Brain (organoid and tissue), 16 donors: ENCODE measurements at places on chromosomes 11 and 22.

DNA sequence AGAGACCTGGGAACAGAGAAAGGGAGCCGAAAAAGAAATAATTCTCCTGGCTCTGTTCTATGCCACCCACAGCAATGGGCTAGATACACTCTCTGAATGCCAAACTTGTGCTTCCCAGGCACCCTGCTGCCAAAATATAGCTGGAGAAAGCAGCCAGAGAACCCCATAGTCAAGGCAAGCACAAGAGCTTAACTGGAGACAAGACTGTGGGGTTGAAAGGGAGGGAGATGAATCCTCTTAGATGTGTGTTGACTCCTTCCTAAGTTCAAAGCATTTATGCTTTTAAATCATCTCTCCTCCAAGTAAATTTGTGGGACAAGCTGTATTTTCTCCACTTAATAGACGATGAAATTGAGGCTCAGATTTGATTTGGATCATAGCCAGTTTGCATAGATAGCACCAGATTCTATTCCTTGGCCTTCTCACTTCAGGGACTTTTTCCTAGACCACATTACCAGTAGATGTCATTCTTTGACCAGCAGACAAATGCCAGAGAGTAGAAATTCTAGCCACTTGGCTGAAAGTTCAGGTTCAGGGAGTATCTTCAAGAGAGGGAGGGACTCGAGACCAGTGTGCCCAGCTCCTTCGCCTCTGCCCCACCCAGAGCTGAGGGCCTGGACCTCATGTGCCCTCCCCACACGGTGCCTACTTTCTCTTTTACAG lies 16.5 kb upstream of the ETS1 start:
- no peak for DNase-seq

DNA sequence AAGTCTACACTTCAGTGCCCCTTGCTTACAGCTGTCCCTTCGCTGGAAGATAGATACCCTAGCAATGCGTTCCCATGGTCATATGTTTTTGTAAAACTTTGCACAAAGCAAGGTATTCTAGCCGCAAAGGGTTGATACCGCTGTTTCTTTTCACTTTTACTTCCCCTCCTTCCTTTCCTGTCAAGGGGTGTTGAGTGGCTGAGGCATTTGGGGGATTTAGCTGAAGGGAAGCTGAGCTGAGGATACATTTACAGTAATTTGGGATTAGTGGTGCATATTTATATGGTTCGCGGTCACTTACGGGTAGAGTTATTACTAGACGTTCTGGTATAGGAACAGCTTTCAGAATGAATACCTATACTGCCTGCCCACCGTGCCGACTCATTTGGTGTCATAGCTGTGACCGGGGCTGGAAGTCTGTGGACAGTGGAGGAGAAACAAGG lies 86.9 kb upstream of the WNT11 start:
- DNase-seq = no peak

GRCh38 chr11:13776134-13776815 lies 107.8 kb downstream of the FAR1 start:
- no peak for DNase-seq

- no peak for DNase-seq
These were observed 557.2 kb upstream of the ISX start for GRCh38 chr22:34508797-34509196.

GRCh38 chr22:24516301-24516737 lies 21.2 kb downstream of the UPB1 start:
- DNase-seq = peak; percentile 32

- DNase-seq = no peak
These were observed 28.3 kb upstream of the KDM2A start for GRCh38 chr11:67090717-67091116.

DNA sequence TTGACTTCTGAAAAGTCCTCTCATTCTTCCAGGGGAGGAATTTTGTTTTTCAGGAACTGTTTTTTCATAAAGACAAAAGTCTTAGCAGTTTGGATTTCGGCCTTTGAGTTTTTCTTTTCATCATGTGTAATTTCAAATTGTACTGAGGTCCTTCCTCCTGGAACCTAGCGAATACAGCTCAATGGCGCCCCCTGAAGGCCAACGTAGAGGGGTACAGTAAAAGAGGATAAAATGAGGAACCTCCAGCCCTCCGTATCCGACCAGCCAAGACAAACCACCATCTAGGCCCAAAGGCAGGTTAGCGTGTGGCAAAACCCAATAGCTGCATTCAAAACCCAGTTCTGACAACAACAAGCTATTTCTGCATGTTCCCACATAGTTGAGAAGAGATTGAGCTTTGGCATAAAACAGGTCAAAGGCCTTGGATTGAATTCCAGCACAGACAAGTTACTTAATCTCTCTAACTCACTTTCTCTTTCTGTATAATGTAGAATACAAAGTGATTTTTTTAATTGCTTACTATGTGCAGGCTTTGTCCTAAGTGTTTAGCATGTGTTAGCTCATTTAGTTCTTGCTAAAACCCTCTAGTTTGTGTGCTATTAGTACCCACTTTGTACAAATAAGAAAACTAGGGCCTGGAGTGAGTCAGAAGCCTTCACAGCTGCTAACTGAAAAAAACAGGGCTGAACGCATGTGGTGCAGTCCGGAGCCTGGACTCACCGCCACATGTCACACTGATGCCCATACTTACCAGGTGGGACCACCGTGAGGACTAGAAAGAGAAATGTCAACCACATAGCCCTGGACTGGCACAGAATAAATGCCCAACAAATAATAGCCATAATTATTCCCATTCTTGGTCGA lies 43.2 kb upstream of the ETS1 start:
- peak; percentile 67 for DNase-seq

DNA sequence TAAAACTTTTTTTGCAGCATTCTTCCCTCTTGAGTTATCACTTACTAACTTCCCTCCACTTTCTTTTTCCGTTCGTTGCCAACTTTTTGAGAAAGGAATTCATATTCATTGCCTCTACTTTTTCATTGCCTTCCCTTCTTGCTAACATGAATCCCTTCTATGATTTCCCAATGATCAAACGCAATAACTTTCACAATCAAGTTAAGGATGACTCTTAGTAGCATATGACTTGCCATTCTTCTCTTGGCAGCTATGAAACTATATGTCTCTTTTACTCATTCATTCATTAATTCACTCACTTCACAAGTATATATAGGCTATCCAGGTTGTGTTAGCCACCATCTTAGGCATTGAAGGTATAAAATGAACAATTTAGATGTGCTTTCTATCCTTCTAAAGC lies 16.6 kb upstream of the ARHGAP20 start:
- DNase-seq = no peak

DNA sequence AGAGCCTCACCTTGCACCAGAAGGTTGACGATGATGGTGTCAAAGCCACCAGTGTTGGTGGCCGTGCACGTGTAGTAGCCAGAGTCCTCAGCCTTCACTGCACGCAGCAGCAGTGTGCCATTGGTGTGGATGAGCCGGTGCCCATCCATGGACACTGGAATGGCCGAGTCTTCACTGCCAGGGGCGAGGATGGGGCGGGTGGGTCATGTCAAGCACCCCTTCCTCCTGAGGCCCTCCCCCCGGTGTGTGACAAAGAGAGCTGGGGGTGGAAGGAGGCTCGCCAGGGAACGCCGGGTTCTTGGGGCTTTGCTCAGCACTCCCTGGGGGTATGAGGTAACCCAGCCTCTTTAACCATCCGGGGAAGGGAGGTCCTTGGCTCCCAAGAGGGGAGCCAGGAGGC lies 111.6 kb downstream of the CEP164 start:
- DNase-seq = no peak

- peak; percentile 68 for DNase-seq
These were observed 171.4 kb upstream of the BLID start for GRCh38 chr11:122287401-122287800.

DNA sequence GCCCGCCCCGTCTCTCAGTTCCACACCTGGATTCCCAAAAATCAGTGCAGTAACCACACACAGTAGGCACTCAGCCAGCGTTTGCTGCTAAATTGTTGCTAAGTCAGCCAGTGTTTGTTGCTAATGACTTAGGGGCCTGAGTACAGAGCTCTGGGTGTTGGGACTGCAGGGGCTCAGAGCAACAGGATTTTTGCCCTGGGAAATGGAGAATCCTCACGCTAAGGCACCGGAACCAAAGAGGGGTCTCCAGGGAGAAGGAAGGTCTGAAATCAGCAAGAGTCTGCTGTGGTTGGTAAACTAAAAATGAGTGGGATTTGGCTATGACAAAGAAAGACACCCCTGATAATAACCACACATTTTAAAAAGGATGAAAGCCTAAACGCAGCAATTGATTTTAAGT lies 22.7 kb upstream of the ALX4 start:
- DNase-seq = no peak

GRCh38 chr11:17769218-17769617 lies 34.6 kb downstream of the KCNC1 start:
- DNase-seq = no peak

GRCh38 chr11:119615003-119615881 lies 113.8 kb downstream of the NECTIN1 start:
- DNase-seq = no peak

GRCh38 chr22:42721045-42721434 lies 370 bp upstream of the A4GALT start:
- DNase-seq = no peak

DNA sequence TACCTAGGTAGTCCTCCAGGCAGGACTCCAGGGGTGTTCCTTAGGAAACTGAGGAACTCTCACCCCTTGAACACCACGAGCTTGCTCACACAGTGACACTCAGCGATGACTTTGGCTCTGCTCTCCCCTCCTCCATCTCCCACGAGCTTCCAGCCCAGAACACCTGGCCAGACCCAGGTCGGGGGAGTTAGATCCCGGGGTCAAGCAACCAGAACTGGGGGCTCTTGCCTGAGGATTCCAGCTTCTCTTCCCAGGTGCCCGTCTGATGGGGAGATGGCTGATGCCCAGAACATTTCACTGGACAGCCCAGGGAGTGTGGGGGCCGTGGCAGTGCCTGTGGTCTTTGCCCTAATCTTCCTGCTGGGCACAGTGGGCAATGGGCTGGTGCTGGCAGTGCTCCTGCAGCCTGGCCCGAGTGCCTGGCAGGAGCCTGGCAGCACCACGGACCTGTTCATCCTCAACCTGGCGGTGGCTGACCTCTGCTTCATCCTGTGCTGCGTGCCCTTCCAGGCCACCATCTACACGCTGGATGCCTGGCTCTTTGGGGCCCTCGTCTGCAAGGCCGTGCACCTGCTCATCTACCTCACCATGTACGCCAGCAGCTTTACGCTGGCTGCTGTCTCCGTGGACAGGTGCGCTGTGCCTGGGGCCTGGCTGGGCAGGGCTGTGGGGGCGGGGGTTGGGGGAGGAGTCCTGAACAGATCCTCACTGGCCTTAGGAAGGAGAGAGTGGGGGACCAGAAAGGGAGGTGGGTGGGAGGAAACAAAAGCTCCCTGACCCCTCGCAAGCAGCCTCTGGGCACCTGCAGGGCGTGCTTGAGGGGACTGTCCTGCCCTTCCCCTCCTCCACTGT lies at the start of gene GALR3:
TSS of gene GALR3 (plus strand) at position 249 of the 852 bp plus-strand sequence. CDS start at position 274, 25 bp downstream.
- no peak for DNase-seq

GRCh38 chr11:2482204-2482603 lies 37.4 kb downstream of the KCNQ1 start:
- DNase-seq = no peak

GRCh38 chr11:4916581-4916980 lies 2.6 kb downstream of the OR51G2 start:
- no peak for DNase-seq

DNA sequence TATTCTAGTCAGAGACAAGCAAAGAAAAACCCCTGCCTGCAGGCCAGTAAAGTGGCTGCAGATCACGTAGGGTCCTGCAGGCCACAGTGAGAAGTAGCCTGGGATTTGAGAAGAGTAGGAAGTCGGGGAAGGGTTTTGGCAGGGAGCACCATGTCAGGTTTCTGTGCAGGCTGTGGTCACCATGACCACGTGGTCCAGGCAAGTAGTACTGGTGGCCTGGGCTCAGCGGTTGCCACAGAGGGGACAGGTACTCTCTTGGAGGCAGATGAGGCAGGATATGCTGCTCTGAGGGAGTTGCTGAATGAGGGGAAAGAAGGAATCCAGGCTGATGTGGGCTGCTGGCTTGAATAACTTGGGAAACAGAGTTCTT lies 46.5 kb downstream of the PISD start:
- no peak for DNase-seq

DNA sequence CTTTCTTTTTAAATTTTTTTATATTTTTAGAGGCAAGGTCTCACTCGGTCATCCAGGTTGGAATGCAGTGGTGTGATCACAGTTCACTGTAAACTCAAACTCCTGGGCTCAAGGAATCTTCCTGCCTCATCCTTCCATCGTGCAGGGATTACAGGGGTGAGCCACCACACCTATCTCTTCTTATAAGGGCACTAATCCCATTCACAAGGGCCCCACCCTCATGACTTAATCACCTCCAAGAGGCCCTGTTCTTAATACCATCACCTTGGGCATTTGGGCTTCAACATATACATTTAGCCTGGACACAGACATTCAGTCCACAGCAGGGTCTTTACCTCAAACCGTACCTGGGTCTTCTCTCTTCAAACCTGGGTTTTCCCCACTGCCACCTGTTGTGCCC lies 4.5 kb upstream of the GTSE1 start:
- DNase-seq = no peak

GRCh38 chr11:66956689-66957290 lies 1.4 kb downstream of the PC start:
- no peak for DNase-seq

- DNase-seq = no peak
These were observed 166.0 kb downstream of the TENM4 start for GRCh38 chr11:79274636-79275331.

GRCh38 chr11:57776031-57776521 lies 14.5 kb downstream of the CTNND1 start:
- peak; percentile 22 for DNase-seq

DNA sequence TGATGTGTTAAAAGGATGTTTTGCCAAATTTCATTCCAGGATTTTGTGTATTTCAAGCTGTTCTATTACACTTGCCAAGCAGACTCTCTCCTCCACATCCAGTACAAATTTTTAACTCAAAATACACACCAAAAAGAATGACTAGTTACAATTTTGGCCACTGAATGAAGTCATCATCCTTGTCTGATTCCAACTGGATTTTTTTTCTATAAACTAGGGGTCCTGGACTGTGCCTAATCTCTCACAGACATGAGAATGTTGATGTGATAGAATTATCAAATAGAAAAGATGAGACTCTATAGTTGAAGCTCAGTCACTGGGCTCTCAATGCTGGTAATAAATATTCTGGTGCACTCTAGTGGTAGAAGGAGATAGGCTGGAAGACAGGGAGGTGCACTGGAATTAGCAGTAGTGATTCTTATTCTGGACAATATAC lies 85.8 kb downstream of the FANCF start:
- peak; percentile 83 for DNase-seq

DNA sequence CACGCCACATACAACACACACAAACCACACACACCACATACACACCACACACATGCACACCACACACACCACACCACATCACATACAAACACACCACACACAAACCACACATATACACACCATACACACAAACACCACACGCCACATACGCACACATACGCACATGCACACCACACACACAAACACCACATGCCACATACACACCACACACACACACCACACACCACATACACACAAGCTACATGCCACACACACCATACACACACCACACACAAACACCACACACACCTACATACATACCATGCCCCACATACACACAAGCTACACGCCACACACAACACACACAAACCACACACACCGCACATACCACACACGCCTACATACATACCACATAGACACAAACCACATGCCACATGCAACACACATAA lies 15.7 kb upstream of the TH start:
- DNase-seq = no peak

GRCh38 chr11:31397239-31397834 lies 27.7 kb downstream of the DNAJC24 start:
- DNase-seq = peak; percentile 39

- peak; percentile 90 for DNase-seq
These were observed 193.4 kb downstream of the ST3GAL4 start for GRCh38 chr11:126548581-126549550.
